ENCODE measurements at places on chromosomes 6 and 20. TPM values are rescaled to one million over a fixed set of nuclear protein-coding genes. Genes with fewer than 3 reads are reported as not detected.

DNA sequence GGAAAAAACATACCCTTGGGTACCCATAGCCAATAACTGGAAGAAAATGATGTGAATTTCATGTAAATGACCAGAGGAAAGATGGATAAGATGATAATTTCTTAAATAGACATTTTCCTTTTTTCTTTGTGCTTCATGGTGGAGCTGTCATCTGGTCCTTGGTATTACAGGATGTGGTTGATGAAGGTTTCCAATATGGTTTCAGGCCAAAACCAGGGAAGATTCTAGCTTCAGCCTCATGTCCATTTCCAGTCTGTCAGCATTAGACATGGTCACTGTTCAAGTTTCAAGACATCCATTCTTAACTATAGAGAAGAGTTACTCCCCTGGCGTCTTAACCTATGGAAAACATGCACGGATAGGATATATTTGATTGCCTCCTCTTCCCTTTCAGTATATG is 63.6 kb downstream of the SSR1 start:
- no peak for DNase-seq

DNA sequence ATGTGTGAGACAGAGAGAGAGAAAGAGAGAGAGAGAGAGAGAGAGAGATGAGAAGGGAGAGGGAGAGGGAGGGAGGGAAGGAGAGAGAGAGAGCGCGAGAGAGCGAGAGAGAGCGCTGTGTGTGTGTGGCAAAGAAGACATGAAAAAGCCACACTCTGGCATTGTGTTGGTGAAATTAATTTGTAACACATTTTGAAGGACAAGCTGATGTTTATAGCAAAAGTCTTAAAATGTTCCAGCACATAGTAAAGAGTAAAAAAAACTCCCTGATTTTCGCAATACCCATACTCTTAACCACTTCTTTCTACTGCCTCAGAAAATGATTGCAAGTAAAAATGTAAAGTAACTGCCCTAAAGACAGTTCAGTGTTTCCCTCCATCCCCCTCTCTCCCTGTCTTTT is 56.7 kb downstream of the SLC22A1 start:
- DNase-seq = no peak

The ADGRG6 gene
- 134 TPM for total RNA-seq

DNA sequence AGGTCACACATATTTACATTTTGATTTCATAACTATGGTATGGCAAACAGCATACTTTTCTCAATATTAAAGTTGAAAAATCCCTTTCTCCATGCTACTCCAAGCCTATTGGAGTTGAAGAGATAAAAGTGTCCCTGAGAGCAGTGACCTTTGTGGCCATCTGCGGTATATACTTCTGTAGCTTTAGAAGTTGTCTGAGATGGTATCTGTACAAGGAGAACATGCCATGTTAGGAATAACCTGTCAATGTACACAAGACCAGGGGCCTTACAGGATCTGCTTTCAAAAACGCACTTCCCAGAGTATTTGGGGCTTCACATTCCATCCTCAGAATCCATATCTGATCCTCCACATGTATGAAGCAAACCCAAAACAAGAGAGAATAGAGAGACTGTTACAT is 226.7 kb downstream of the MEI4 start:
- no peak for DNase-seq

The C6orf163 gene
- 1.3 TPM for total RNA-seq

Data from SK-MEL-5 (cell line).